ENCODE measurements at places on chromosomes 7 and 10.

DNA sequence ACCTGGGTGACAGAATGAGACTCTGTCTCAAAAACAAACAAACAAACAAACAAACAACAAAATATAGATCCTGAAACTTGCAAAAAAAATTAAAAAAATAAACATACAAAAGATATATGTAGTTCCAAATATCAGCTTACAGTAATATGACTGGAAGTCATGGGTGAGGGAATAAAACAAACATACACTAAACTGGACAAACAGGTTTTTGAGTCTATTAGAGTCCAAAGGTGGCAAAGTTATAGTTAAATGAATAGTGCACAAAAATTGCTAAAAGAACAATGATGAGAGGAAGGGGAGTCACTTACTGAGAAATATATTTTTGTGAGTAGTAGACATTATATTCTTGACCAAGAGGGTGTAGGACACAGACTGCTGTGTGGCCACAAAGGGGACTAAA, 16.7 kb upstream of the RSBN1L start:
- no peak for DNase-seq

DNA sequence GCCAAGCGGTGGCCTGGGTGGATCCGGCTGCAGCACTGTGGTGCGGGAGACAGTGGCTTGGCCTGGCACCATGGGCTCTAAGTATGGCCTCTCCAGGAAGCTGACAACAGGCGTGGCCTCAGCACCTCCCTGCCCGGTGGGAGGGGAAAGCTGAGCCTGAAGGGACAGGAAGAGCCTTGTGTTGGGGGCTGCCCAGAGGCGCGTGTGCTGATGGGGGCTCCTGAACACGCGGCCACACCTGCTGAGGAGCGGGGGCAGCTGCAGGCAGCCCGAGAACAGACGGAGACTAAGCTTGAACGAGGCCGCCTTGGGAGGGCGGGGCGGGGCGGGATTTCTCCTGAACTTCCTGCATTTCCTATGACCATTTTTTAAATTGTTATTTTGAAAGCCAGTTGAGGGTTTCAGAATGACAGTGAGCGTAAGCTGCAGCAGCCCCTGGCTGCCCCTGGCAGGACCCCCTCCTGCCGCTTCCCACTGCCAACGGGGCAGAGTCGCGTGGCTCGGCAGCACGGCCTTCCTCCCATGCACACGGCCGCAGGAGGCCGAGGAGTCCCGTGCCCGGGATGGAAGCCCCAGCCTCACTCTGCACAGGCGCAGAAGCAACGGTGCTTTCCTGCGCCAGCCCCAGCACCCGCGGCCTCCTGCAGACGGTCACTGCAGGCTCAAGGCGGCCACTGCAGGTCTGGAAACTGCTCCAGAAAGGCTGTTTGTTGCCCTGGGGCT, 43.2 kb downstream of the DPYSL4 start:
- no peak for DNase-seq

DNA sequence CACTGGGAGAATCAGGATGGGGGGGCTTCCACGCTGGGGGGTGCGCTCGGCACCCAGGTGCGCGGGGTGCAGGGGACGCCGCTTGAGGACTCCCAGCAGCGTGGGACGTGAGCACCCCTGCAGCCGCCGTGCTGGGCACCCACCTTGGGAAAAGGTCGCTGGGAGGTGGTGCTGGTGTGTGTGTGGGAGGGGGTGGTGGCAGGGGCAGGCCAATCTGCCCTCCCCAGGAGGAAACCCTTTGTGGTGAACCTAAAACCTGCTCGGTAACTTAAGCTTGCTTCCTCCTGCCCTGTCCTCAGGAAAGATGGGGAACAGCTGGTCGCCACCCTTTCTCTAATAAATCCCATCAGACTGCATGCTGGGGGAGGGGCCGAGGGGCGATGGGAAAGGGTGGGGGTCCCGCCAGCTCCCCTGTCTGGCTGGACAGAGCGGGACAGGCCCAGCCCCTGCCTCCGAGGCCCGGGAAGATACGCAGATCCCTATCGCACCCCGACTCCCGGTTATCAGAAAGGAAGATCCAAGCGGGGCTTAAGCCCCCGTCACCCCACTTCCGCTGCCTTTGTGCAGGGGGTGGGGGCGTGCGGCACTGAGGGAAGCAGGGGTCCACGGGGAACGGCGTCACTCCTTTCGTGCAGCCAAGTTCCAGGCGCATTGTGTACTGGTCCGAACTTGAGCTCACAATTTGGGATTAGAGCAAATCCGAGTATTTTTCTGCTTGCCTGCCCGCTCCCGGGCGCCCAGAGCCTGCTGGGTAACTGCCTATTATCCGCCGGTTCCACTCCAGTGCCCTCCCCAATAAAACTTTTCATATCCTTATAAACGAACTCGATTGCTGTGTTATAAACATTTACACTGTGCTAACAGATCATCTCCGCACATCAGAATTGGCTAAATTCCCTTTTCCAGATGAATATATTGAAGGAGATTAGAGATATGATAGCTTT, 64.6 kb downstream of the UNCX start:
- no peak for DNase-seq

DNA sequence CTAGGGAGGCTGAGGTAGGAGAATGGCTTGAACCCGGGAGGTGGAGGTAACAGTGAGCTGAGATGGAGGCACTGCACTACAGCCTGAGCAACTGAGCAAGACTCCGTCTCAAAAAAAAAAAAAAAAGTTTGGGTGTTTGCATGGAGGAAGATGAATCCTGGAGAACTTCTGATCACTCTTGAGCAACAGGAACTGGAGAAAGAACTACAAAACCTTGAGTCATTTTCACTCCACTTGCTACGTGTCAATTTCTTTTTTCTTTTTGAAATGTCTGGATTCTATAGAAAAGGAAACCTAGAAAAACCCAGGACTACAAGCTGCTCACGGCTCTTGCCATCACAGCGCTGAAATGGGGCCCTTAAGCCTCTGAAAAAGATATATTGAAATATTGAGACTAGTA, 189.6 kb upstream of the NRP1 start:
- DNase-seq, result no peak

DNA sequence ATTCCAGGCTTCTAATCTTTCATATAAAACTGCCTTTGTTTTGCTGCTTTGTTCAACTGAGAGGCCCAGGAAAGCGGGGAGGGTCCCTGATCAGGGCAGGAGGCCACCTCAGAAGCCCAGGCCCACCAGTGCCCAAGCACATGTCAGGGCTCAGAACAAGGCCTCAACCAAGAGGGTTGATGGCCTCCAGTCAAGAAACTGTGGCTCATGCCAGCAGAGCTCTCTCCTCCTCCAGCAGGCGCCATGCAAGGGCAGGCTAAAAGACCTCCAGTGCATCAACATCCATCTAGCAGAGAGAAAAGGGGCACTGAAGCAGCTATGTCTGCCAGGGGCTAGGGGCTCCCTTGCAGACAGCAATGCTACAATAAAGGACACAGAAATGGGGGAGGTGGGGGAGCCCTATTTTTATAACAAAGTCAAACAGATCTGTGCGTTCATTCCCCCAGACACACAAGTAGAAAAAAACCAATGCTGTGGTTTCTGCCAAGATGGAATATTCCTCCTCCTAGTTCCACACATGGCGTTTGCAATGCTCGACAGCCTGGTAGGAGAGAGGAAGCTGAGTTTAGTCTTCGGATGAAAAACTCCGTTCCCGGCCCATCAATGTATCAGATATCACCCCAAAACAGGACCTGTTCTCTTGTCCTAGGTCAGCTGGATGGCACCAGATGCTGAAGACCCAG, 34.0 kb downstream of the PSAP start:
- DNase-seq, result no peak

- DNase-seq, result no peak
Observed at GRCh38 chr10:77202857-77203256, 434.8 kb downstream of the KCNMA1 start.

DNA sequence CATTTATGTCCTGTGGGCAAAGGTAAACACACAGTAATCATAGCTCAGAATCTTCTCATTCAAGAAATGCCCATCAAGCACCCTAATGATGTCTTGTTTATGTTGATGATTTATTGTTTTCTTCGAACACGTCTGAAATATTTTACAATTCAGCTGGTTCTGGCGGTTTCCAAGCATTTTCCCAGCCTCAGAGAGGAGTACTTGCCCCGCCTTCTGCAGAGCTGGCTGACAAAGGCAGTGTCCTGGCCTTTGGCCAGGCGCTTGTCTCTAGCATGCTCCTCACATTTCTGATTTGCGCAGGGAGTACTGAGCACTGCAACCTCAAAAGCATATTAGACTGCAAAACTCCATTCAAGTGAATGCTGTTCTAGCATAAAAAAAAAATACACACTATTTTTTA, 314.2 kb upstream of the GNAI1 start:
- DNase-seq, result peak; percentile 68

All from skeletal muscle cell (primary cell).